SJCRH30 (cell line): ENCODE measurements at places on chromosomes 11 and 22. TPM values are rescaled to one million over a fixed set of nuclear protein-coding genes. Genes with fewer than 3 reads are reported as not detected.

DNA sequence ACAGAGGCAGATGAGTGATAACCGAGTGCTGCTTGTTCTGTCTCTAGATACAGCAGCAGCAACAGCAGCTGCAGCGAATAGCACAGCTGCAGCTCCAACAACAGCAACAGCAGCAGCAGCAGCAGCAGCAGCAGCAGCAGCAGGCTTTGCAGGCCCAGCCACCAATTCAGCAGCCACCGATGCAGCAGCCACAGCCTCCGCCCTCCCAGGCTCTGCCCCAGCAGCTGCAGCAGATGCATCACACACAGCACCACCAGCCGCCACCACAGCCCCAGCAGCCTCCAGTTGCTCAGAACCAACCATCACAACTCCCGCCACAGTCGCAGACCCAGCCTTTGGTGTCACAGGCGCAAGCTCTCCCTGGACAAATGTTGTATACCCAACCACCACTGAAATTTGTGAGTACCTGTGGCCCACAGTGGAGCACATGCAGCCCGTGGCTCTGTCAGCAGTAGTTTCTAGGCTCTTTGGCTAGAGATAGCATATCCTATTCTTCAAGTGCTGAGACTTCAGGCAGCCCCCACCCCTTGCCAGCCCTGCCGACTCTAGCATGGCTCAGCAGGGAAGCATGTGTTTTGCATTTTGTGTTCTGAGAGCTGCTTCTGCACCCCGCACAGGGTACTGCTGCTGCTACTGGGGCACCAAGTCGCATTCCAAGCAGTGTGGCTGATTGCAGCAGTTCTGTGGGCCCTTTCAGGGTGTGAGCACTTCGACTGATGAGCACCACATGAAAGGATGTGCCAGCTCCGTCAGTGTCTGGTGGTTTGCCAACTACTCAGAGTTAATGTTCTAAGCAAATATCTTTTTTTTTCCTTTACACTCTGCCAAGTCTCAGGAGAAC, 59.2 kb downstream of the MED15 start:
- no peak for DNase-seq

The TREH gene
- total RNA-seq, result not detected in 2 replicates

The SHANK2 gene
- 0.02 and 0.15 TPM in 2 replicates for total RNA-seq

The MAP6 gene
- total RNA-seq, result 0.53 and 0.79 TPM in 2 replicates

The OR8A1 gene
- total RNA-seq, result not detected in 2 replicates

The SELENOH gene
- 116 and 133 TPM in 2 replicates for total RNA-seq

The TBX1 gene
- total RNA-seq, result 11.8 and 11.9 TPM in 2 replicates
